Activated T-helper 1 cell treated with anti-CD3 and anti-CD28 coated beads, Interleukin-12 subunit alpha, Interleukin-12 subunit beta, Interleukin-2, Interleukin-4 antibody, amounts not matched to agents 30 ng/mL and 10 ng/mL and 1 ng/mL, durations not matched to agents 14 hours and 24 hours and 36 hours (primary cell): ENCODE measurements at places on chromosomes 11 and 22.

- no peaks in the 10 kb centered on the region for H3K27me3 ChIP-seq
- H3K4me1 ChIP-seq, result no peaks in the 10 kb centered on the region
- H3K36me3 ChIP-seq, result no peaks in the 10 kb centered on the region
- H3K27ac ChIP-seq, result no peak overlapping the region
- no peak overlapping the region for H3K4me3 ChIP-seq
- DNase-seq, result no peak
These were observed 13.1 kb downstream of the CABP7 start for GRCh38 chr22:29732883-29733282.

GRCh38 chr11:131079036-131079435 is 162.8 kb upstream of the SNX19 start:
- no peaks in the 10 kb centered on the region for H3K36me3 ChIP-seq
- no peak overlapping the region for H3K27ac ChIP-seq
- H3K4me1 ChIP-seq, result no peaks in the 10 kb centered on the region
- H3K4me3 ChIP-seq, result no peak overlapping the region
- no peak for DNase-seq

DNA sequence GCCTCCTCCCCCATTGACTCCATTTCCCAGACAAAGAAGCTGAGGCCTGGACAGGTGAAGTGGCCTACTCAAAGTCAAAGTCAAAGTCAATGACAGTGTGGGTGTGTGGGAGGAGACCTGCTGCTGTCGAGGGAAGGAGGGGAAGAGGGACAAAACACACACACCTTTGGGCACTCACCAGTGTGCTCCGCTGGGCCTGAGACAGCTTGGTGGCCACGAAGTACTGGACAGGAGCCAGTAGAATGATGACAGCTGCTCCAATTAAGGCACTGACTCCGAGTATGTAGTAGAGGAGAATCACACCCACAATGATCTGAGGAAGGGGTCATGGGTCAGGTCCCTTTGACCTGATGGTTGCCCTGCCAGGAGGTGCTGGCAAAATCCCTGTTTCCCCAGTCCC is 33.6 kb downstream of the ABCC8 start:
- peaks cover 7% of the 10 kb centered on the region for H3K27me3 ChIP-seq
- no peak overlapping the region for H3K4me3 ChIP-seq
- peaks cover 13% of the 10 kb centered on the region for H3K4me1 ChIP-seq
- DNase-seq, result no peak

- no peaks in the 10 kb centered on the region for H3K27me3 ChIP-seq
- H3K36me3 ChIP-seq, result peaks cover 59% of the 10 kb centered on the region
- no peak overlapping the region for H3K4me3 ChIP-seq
- H3K4me1 ChIP-seq, result peaks cover 72% of the 10 kb centered on the region
These were observed 67.0 kb downstream of the PPP6R3 start for GRCh38 chr11:68527585-68527984.

DNA sequence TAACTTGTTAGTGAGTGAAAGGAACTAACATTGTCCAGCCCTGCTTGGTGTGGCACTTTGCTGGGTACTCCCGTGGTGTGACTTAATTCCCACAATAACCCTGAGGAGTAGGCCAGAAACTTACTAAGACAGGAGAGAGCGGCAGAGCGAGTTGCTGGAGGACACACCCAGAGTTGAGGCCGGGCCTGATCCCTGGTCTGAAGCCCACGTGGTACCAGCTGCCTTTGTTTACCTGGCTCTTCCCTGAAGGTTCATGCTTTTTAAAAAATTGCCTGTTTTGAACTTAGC is 594 bp downstream of the MPST start:
- DNase-seq, result no peak
- H3K36me3 ChIP-seq, result peaks cover 6% of the 10 kb centered on the region
- H3K4me1 ChIP-seq, result peaks cover 16% of the 10 kb centered on the region
- peak overlapping the region; percentile 74 for H3K27ac ChIP-seq

DNA sequence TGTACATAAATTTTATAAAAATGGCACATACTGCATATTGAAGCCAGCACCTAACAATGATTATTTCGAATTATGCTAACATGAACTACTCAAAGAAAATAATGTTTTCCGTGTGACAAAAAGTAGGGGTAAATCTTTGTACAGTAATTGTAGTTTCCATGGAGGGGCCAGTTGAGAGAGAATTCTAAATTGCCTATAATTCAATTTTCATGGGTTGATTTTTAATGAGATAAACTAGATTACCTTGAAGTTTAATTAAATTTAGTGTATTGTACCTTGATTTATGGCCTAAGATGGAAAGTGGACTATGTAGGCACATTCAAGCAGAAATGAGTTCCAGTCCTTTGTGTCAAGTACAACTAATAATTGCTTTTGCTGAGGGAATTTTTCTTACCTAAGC is 5.0 kb downstream of the APLP2 start:
- H3K4me3 ChIP-seq, result no peak overlapping the region
- H3K27ac ChIP-seq, result no peak overlapping the region
- H3K36me3 ChIP-seq, result peaks cover 6% of the 10 kb centered on the region

DNA sequence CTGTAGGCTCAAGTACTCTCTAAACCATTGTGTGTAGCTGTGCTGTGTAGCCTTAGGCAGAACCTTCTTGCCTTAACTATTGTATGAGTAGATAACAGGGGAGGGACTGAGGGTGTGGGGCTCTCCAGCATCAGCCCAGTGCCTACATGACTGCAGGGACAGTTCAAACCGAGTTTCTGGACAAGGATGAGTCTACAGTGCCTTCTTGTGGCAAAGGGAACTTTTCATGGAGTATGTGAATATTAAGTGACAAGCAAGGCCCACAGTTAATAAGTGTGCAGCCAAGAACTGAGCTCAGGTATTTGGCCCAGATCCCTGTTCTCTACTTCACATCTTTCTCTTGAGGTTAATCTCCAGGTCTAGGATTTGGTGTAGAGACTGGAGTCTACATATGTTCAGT is 424.4 kb upstream of the LARGE1 start:
- H3K36me3 ChIP-seq, result no peaks in the 10 kb centered on the region
- DNase-seq, result no peak
- no peak overlapping the region for H3K4me3 ChIP-seq
- no peak overlapping the region for H3K27ac ChIP-seq
- no peaks in the 10 kb centered on the region for H3K27me3 ChIP-seq

DNA sequence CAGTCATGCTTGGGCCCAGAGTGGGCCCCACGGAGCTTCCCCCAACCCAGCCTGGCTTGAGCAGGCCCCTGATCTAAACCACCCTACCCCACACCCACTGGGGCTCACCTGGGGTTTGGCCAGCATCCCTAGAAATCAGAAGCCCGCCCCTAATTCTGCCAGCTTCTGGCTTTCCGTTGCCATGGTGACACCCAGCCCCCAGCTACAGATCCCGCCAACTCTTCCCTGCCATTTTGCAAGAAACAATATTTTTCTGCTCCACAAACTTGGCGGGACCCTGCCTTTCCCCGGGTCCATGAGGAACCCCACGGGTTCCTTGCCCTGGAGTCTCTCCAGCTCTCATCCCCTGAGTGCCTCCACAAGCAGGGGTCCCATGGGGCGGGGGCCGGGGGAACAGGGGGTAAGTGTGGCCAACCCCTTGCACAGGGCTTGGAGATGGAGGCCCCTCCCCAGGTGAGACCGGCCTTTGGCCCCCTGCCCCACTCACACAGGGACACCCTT is 90.0 kb downstream of the CDKN1C start:
- H3K4me3 ChIP-seq, result no peak overlapping the region
- no peaks in the 10 kb centered on the region for H3K36me3 ChIP-seq
- no peak for DNase-seq
- peaks cover 6% of the 10 kb centered on the region for H3K27me3 ChIP-seq
- H3K4me1 ChIP-seq, result no peaks in the 10 kb centered on the region

GRCh38 chr22:41598891-41599635 is 9.4 kb upstream of the PMM1 start:
- peaks cover 39% of the 10 kb centered on the region for H3K4me1 ChIP-seq
- H3K4me3 ChIP-seq, result no peak overlapping the region
- peaks cover 35% of the 10 kb centered on the region for H3K36me3 ChIP-seq
- DNase-seq, result no peak
